Activated CD8-positive, alpha-beta memory T cell treated with anti-CD3 and anti-CD28 coated beads for 1 hour (primary cell): ENCODE measurements at places on chromosomes 6 and 20.

- DNase-seq = no peak
Observed at GRCh38 chr6:66054967-66055366, 347.9 kb upstream of the EYS start.

DNA sequence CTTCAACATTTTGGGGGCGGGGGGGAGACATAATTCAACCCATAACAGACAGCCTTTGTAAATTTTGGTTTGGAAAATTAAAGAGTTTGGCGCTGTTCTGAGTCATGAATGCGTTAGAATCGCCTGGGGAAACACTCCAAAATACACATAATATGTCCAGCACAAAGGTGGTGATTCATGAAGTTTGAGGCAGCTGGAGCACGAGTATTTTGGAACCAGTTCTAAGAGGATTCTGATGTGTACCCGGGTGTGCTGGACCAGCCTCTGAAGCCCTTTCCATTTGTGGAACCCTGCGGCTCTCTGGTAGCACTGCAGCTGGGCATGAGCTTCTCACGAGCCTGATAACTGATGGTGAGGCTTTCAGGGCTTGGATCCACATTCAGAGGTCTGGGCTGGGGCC lies 4.7 kb downstream of the GMPR start:
- DNase-seq = no peak

DNA sequence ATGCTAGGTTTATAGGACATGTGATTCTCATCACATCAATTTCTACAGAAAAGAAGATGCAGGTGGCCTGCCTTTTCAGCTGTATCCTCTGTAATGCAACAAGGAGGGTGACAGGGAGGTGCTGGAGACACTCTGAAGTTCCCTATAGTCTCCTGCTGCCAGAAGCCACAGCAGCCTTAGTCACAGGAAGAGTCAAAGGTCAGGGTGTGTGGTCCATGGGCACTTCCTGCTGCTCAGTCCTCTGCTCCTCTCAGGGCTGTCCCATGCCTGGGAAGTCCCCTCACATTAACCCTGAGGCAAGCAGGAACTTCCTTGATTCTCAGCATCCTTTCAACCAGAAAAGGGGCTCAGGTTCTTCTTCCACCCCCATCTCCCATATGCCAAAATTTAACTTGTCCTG lies 144.8 kb upstream of the FOXA2 start:
- DNase-seq = no peak

GRCh38 chr6:18742406-18742805 lies 355.3 kb downstream of the RNF144B start:
- no peak for DNase-seq

DNA sequence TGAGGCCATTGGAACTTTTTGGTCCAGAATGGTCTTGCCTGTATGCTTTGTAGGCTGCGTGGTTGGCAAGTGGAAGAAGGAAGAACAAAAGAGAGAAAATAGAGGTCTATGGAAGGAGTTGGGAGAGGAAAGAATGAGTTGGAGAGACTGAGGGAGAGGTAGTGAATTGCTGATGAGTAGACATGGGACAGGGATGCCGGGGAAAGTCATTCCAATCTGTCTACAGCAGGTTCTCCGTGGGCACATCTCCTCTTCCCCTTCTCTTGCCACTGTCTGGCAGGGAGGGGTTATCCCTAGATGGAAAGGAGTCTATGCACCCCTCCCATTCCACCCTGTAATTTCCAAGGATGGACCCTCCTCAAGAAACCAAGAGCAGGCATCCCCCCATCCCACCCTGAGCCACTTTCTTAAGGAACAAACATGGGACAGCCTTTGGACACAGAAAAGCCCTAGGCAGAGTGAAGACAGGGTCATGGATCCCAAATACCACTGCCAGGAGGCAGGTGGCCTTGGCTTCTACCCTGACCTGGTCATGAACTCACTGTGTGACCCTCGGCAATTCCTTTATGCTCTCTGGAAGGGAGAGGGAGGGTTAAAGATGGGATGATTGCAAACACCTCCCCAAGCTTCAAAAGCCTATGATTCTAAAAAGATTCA lies 196.9 kb downstream of the LRFN2 start:
- no peak for DNase-seq

GRCh38 chr6:150126641-150127291 lies 16.1 kb upstream of the PPP1R14C start:
- no peak for DNase-seq
